Smooth muscle cell of the pulmonary artery (primary cell): ENCODE measurements at places on chromosomes 2 and 18. TPM values are rescaled to one million over a fixed set of nuclear protein-coding genes. Genes with fewer than 3 reads are reported as not detected.

Gene CD8A
- 0.07 TPM in 1 of 2 replicates, not detected in the other for total RNA-seq

Gene CDH7
- total RNA-seq: not detected in 2 replicates

Gene HPCAL1
- 32.0 and 42.9 TPM in 2 replicates for total RNA-seq

Gene GREB1
- 0.17 and 0.52 TPM in 2 replicates for total RNA-seq
